Activated T-cell treated with anti-CD3 and anti-CD28 coated beads, Interleukin-2, amount 50 U/mL, for 48 hours (primary cell): ENCODE measurements at places on chromosomes 1 and 21.

GRCh38 chr1:38730511-38731397, 128.8 kb downstream of the RRAGC start:
- DNase-seq, result no peak

GRCh38 chr1:88111816-88112215, 572.3 kb upstream of the PKN2 start:
- no peak for DNase-seq

- DNase-seq, result peak; percentile 28
Measured at GRCh38 chr21:42107177-42107880, 36.2 kb downstream of the UMODL1 start.

DNA sequence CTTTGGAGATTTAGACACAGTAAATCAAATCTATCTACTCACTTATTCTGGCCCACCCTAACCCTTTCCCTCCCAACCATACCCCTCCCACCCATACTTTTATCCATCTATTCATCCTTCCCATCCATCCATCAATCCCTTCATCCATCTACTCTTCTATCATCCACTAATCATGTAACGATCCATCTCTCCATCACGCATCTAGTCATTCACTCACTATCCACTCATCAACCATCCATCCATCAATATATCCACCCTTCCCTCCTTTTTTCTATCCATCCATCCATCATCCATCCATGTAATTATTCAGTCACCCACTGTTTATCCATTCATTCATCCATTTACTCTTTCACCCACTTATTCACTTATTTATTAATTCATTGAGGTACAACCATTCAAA, 74.0 kb downstream of the FOXD2 start:
- DNase-seq, result no peak
